T-helper 17 cell (primary cell): ENCODE measurements at places on chromosomes 16 and 17. TPM values are rescaled to one million over a fixed set of nuclear protein-coding genes. Genes with fewer than 3 reads are reported as not detected.
A peak's percentile ranks its signal among the peaks of the same experiment; 100 is the strongest.

Gene PPP1R27
- total RNA-seq: not detected

Gene MLYCD
- 4.7 TPM for total RNA-seq

DNA sequence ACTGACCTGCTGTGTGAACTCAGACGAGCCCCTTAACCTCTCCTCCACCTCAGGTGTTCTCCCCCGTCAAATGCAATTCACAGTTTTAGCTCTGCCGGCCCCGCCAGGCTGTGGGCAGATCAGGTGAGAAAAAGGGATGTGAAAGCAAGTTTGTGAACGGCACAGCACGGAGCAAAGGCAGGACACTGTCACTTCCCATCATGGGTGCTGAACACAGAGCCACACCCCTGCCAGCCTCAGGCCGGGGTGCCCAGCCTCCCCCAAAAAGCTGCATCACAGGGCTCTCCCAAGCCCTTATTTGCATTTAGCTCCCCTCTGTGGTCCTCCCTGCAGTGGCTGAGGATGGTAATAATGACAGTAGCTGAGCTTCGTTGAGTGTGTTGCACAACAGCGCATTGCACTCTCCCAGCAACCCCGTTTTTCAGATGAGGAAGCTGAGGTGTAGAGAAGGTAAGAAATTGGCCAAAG is 88.8 kb upstream of the TNRC6C start:
- DNase-seq: no peak

Gene CCL1
- total RNA-seq: not detected

DNA sequence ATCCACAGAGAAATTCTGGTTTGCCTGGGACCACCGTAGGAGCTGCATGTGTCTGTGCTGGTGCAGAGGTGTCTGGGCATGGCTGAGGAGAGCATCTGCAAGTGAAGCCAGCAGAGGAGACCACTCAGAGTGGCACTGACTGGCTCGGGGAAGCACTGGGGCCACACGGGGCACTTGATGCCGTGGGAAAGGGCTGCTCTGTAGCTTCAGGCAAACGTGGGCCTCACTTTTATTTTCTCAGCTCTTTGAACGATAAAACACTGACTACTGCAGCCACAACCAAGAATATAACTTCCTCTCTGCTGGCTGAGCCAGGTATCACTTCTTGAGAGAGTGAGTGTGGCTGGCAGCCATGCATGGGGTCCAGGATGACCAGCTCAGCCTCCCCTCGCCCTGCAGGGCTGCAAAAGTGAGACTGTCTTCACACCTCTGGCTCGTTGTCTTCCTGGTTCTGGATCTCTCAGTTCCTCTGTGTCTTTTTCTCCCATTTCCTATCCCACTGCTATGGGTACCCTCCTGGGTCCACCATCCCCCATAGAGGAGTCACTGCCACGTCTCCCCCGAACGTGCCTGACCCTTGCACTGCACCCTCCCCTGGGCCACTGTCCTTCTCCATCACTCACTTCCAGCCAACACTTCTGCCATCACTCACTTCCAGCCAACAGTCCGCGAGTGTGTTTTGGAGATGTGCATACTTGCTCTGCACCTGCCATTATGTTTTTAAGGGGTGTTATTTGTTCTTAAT is 201.4 kb upstream of the CHMP6 start:
- DNase-seq: no peak

Gene SLFN12
- total RNA-seq: 5.4 TPM

- no peak for DNase-seq
Observed at GRCh38 chr17:57750109-57750871, 5.2 kb upstream of the CCDC182 start.

DNA sequence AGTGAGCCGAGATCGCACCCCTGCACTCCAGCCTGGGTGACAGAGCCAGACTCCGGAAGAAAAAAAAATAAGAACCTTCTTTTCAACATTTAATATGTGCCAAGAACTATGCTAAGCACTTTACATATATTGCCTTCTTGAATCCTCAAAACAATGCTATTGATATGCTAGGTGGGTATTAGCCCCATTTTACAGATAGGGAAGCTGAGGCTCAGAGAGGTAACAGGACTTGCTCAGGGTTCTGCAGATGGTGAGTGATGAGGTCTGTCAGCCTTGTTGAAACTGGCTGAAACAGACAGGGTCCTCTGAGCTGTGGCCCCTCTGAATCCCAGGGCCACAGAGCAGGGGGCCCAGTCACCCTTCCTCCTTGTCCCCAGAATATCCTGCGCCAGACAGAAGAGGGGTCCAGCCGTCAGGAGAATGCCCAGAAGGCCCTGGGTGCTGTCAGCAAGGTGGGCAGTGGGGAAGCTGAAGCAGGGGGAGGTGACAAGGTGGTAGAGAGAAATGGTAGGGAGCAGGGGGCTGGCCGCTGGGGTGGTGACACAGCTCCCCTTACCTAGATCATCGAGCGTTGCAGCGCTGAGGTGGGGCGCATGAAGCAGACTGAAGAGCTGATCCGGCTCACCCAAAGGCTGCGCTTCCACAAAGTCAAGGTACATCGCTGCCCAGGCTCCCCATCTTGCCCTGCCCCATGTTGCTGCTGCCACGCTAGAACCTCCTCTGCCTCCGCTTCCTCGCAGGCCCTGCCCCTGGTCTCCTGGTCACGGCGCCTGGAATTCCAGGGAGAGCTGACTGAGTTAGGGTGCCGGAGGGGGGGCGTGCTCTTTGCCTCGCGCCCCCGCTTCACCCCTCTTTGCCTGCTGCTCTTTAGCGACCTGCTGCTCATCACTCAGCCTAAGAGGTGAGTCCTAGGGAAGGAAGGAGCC is 8.2 kb downstream of the ARHGEF15 start:
- no peak for DNase-seq

DNA sequence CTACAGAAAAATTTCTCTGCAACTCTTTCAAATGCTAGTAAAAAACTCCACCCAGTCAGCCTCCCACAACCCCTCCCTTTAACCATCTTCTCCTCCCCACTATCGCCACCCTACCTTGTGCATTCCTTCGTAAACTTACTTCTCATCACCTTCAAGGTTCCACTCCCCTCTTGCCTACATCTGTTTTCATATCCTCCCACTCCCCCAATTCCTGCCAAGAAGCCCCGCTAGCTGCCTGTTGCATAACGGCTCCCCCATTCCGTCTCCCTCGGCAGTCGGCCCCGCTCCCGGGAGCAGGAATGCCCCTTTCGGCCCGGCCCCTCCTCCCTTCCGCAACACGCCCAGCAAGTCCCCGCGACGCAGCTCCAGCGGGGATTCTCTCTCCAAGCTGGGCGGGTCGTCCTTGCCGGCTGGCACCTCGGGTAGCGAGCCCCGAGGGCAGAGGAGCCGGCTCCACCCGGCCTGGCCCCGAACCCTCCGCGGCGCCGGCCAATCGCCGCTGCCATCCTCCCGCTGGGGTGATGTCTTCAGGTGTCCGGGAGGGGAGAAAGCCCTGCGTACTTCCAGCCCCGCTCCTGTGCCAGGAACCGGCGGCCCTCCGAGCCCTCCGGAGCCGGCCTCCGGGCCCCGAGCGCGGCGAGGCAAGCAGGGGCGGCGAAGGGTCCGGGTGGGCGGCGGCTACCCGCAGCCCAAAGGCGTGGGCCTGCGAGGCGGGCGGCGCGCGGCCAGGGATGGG is 1.5 kb downstream of the PHLPP2 start:
- peak; percentile 63 for DNase-seq

- DNase-seq: no peak
Observed at GRCh38 chr16:88356727-88357199, 26.0 kb upstream of the ZNF469 start.
